ENCODE measurements at places on chromosomes 12 and 14.

DNA sequence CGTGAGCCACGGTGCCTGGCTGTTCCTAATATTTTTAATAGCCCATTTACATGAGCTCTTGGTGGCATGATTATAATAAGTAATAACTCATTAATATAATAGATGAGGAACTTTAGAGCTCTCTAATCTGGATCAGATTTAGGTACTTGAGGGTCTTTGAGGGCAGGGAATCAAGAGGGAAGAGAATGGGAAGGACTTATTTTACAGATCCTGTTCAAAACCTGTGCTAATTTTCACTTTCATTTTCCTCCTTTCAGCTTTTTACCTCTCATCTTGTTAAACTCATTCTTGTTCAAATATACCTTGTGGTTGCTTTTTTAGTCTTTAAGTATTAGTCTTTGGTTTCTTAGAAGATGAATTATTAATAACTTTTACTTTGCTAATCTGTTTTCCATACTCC, 5.6 kb downstream of the NECAP1 start:
- no peak for DNase-seq

GRCh38 chr14:49920935-49921334, 28.1 kb downstream of the ARF6 start:
- peak; percentile 61 for DNase-seq

DNA sequence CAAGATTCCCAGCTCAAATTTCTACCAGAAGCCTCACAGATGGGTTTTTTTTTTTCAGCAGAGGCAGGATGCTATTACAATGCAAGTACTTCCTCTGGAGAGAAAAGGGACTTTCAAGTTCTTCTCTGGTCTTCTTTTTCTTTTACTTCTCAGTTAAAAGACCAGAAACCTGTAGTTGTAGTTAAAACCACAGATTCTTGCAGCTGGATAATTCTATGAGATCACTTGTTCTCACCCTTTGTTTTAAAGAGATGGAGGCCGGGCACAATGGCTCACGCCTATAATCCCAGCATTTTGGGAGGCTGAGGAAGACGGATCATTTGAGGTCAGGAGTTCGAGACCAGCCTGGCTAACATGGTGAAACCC, 47.6 kb upstream of the OVCH1 start:
- no peak for DNase-seq

DNA sequence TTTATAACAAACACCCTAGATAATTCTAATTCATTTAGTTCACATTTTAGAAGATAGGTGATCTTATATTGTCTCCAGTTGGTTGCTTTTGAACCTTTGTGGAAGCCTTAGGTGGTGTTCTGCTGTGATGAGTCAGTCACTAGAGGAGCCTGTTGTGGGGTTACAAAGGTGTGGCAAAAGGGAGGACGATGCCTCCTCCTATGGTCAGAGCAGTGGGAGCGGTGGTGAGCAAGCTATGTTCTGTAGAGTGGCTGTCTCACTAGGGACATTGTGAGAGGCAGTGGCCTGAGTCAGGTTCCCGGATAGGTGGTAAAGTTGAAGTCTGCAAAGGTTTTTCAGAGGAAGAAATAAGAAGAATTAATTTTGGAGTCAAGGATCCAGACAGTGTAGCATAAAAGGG, 71.6 kb upstream of the USP44 start:
- no peak for DNase-seq

DNA sequence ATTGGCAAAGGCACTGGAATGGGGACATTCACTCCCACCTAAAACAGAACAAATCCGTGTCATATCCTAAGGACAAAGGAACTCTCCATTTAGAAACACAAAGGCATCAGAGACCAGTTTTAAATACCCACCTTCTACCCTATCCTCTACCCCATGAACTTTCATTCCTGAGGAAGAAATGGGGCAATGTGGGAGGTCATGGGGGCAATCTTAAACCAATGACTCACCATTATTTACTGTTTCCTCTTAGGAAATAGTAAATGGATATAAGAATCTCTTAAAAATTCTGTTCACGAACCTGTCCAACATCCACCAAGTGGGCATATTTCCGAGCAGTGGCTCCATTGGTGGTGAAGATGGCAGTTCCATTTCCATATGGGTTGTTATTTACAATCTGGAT, 19.4 kb downstream of the ALDH6A1 start:
- DNase-seq: no peak

DNA sequence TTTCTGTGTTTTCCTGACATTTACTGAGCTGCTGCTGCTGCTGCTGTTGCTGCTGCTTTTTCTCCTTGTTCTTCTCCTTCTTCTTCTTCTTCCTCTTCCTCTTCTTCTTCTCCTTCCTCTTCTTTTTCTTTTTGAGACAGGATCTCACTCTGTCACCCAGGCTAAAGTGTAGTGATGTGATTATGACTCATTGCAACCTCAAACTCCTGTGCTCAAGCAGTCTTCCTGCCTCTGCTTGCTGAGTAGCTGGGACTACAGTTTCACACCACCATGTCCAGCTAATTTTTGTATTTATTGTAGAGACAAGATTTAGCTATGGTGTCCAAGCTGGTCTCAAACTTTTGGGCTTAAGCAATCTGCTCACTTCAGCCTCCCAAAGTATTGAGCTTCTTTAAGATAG, 95.8 kb downstream of the TMTC3 start:
- DNase-seq: no peak

- DNase-seq: peak; percentile 48
These were observed 629 bp downstream of the PRDM4 start for GRCh38 chr12:107760207-107760808.

DNA sequence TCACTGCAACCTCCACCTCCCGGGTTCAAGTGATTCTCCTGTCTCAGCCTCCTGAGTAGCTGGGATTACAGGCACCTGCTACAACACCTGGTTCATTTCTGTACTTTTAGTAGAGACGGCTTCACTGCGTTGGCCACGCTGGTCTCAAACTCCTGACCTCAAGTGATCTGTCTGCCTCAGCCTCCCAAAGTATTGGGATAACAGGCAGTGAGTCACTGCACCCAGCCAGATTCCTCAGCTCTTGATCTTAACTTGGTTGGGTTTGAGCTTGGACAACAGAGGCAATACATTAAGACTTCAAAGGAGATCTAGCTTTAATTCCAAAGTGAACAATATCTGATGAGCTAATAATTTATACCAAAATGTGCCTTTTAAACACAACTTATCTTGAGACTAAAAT, 5.6 kb downstream of the DAZAP2 start:
- no peak for DNase-seq

- DNase-seq: no peak
These were observed 8.2 kb upstream of the TROAP start for GRCh38 chr12:49314811-49315210.

All from DMS79 treated with DMSO at 0.1 percent for 48 hours (cell line).